ENCODE measurements at places on chromosomes 3 and 15.

DNA sequence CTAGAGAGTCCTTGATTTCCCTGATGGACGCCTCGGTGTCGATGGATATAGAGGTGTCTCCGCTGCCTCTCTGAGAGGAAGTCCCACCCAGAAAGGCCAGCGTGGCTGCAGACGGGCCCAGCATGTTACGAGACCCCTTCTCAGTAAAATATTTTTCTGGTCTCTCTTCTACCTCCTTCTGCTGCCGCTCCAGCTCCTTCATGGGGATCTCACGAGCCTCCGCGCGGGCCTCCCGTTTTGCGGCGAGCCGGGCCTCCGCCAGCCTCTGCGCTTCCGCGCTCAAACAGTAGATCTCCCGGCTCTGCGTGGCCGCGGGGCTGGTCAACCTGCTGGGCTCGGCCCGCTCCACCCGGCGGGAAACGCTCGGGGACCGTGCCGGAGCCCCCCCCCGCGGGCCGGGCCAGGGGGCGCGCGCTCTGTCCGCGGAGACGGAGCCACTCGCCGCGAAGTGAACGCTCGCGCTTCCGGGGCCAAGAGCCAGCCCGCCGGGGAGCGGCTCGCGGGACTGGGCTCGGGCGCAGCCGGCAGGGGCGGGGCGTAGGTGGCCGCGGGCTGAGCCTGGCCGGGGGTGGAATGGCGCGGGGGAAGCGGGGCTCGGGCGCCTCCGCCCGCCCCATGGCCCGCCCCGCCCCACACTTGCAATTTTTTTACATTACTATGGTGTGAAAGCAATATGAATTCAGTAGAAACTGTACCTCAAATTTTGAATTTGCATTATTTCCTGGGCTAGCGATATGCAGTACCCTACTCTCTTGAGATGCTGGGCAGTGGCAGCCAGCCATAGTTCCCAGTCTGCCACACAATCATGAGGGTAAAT, 10.2 kb upstream of the KCNMB3 start:
- DNase-seq = peak; percentile 41

- DNase-seq = no peak
Observed at GRCh38 chr3:175274474-175275218, 415.5 kb downstream of the NAALADL2 start.

GRCh38 chr15:68701886-68702285, 118.8 kb downstream of the ANP32A start:
- no peak for DNase-seq

- no peak for DNase-seq
Observed at GRCh38 chr3:142087676-142088075, 61.7 kb downstream of the TFDP2 start.

- DNase-seq = no peak
Observed at GRCh38 chr3:98764472-98764884, 1.3 kb downstream of the ST3GAL6 start.

DNA sequence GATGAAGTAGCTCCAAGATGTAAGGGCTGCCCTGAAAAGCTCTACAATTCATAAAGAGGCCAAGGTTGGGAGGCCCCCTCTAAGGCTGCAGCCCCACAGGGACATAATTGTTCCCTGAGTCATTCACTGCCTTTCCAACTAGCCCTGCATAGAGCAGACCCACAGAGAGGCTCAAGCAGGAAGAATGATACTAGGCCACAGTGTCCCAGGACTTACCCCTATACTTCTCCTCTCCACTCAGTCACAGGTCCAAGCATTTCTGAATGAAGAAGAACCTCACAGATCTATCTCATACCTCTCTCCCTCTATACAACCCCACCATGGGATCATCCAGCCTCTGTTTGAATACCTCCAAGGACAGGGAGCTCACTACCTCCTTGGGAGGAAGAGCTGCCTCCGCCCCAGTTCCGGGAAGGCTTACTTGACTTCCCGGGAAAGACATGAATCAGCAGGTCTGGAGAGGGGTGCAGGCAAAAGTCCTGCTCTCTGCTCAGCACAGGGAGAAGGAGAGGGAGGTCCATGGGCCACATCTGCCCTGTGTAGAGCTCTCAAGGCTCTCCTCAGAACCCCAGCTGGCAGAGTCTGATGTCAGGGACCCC, 6.9 kb upstream of the SKIC8 start:
- no peak for DNase-seq

DNA sequence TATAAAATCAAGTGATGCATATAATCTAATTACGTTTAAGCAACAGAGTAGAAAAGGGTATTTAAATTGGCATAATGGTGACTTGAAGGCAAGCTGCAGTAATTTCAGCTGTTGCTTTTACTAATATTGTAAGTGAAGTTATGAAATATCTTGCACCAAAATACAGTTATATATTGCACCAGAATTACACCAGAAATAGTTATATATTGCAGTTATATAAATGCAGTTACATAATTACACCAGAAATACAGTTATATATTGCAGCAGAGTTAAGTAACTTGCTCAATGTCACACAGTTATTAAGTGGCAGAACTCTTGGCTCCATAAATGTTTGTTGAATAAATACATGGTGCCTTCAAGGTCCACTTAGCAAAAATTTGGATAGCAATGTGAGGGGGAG, 51.4 kb downstream of the PCOLCE2 start:
- no peak for DNase-seq

GRCh38 chr3:56691165-56692000, 8.3 kb upstream of the TASOR start:
- no peak for DNase-seq

DNA sequence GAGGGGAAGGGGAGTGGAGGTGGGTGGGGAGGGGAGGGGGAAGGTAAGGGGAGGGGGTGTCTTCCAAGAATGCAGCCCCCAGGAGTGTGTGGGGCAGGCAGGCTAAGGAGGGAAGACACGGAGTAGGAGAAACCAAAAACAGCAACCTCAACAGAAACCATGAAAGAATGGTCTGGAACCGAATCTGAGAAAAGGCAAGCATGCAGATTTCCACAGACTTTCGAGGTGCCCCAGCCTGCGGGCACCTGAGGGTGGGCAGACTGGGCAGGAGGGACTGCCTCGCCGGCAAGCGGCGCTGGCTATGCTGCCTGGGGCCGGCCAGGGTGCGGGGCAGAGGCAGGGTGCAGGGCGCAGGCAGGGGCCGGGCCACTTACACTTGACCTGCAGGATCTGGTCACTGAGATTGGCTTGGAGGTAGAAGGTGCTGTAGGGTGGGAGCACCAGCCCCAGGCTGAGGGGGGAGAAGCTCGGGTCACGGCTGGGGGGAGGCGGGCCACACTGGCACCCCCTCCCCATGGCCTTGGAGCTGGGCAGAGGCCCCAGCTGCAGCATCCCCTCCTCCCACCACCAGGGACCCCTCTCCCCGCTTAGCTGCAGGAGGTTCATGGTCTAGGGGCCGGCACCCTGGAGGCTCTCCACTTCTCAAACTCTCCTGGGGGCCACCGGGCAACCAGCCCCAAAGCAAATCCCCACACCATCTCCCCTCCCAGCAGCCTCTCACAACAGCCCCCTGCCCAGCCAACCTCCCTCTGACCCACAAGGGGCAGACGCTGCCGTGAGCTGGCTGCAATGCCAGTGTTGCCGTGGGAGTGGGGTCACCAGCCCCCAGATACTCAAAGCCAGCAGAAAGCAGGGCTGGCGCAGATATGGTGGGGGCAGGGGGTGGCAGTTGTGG, 15.3 kb upstream of the TMEM115 start:
- no peak for DNase-seq

DNA sequence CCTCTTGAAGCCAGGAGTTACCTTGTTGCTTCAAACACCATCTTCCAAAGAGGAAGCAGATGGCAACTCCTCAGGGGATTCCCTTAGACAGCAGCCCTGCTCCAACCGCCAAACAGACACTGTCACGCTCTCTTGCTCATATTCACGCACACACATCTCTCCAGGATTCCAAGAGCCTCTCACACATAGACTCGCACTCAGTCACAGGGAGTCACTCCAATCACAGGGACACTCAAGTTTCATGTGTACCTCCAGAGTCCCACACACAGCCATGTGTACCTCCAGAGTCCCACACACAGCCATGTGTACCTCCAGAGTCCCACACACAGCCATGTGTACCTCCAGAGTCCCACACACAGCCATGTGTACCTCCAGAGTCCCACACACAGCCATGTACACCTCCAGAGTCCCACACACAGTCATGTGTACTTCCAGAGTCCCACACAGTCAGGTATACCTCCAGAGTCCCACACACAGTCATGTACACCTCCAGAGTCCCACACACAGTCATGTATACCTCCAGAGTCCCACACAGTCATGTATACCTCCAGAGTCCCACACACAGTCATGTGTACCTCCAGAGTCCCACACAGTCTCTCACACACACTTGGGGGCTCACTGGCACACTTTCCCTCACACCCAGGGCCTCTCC, 6.1 kb downstream of the VWA5B2 start:
- DNase-seq = no peak

GRCh38 chr15:83106994-83107840, at the start of gene TM6SF1:
Gene TM6SF1 (plus strand): TSS chr15:83107645. CDS start chr15:83107681, 36 bp downstream.
- no peak for DNase-seq

DNA sequence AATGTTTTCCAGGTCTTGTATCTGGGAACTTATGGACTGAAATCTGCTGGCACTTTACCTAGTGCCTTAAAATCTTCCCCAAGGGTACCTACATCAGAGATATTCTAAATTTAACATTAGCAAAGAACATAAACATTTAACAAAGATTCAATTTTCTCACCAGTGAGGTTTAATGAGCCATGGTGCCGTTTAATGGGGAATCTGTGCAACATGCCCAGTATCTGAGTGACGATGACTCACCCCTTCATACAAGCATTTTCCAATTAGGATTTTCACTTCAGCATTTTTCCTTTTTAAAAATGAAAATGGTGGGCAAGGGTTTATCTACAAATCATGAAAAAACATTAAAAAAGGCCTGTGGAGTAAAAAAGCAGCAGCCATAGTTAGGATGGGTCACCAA, 189.4 kb downstream of the SLC9A9 start:
- DNase-seq = no peak

Data from hippocampal formation (tissue), 2 donors.